Activated CD4-positive, alpha-beta T cell treated with anti-CD3 and anti-CD28 coated beads for 4 hours (primary cell): ENCODE measurements at places on chromosomes 2 and 18.

- DNase-seq: no peak
Measured at GRCh38 chr2:21443494-21444105, 319.8 kb downstream of the TDRD15 start.

DNA sequence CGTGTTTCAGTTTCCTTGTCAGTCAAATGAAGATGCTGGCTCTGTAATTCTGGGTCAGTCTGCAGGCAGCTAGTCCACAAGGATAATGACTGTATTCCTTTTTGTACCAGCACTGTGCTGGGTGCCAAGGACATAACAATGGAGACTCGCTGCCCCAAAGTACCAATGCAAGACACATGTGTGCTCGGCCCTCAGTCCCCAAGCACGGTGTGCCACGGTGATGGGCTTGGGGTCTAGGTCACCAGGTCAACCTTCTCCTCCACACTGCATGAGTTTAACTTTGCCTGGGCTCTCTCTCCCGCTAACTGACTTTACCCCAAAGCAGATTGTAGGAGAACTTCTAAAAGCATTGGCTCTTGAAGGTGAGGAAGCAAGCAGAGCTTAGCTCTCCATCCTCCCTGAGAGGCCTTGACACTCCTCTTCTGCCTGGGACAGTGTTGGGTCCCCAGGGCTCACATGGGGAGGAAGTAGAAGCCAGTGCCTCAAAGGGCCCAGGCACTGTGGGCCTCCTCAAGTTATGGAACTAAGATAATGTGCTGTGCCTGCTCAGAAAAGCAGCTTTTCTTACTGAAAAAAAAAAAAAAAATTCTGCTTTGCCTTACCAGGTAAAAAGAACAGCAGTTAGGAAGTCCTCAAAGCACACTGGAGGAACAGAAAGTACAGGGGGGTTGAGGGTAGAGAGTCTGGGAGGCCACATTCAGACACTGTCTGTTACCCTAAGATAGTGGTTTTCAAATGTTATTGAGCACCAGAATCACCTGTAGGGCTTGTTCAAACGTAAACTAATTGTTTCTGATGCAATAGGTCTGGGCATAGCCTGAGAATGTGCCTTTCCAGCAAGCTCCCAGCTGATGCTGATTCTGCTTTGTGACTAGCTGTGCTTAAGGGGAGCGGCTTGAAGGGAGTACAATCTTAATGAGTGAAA lies 276.4 kb upstream of the CXCR4 start:
- DNase-seq: no peak

GRCh38 chr2:101961338-101962191 lies 30.2 kb upstream of the IL1R2 start:
- DNase-seq: no peak

- no peak for DNase-seq
Measured at GRCh38 chr2:152352616-152353015, 17.6 kb downstream of the FMNL2 start.

DNA sequence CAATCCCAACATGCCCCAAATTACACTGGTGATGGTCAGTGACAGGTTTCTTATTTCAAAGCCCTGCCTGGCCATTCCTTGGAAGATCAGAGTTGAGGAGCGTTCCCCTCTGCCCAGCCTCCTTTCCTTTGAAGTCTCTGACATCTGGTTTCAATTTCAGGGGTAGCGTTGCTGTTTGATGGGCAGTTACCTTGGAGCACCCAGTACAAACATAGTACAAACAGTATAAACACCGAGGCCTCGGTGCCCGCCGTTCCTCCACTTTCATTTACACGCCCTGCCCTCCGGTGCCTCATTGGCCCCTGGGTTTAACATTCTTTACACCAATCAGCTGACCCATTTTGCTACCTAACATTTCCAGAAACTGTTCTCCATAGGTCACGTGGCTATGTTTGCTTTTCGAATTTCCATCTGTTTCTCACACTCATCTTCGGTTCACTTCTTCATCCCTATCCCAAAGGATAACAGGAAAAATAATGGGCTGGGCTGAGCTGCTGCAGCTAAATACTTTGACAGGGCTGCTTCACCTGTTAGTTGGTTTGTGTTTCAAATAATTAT lies 65.6 kb downstream of the NRP2 start:
- DNase-seq: no peak

DNA sequence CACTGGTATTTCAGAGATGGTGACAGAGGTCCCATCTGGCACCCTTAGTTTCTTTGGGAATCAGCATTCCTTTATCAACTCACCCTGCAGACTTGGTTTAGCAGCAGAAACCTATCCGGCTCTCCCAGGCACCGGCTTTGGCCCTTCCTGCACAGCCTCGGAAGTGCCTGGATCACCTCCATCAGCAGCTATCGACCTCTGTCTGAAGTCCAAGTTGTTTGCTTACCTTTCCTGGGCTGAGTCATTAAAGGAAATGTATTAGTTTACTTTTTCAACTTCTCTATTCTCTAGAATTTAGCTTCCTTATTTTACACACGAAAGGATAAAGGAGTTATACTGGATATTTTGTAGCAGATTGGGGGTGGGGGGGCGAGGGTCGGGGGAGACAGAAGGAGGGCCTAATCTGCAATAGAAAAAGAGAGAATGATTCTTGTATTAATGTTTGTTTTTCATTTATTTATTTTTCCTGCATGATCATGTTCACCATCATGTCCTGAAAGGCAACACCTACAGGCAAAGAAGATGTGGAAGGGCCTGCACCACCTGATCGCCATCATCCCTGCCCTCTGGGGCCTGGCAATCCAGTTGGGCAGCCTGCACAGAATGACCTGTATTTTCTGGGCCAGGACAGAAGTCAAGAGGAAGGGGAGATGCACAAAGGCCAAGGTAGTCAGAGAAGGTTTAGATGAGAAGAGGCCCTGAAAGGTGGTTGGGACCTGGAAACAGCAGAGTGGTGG lies 22.1 kb upstream of the MAT2A start:
- no peak for DNase-seq

DNA sequence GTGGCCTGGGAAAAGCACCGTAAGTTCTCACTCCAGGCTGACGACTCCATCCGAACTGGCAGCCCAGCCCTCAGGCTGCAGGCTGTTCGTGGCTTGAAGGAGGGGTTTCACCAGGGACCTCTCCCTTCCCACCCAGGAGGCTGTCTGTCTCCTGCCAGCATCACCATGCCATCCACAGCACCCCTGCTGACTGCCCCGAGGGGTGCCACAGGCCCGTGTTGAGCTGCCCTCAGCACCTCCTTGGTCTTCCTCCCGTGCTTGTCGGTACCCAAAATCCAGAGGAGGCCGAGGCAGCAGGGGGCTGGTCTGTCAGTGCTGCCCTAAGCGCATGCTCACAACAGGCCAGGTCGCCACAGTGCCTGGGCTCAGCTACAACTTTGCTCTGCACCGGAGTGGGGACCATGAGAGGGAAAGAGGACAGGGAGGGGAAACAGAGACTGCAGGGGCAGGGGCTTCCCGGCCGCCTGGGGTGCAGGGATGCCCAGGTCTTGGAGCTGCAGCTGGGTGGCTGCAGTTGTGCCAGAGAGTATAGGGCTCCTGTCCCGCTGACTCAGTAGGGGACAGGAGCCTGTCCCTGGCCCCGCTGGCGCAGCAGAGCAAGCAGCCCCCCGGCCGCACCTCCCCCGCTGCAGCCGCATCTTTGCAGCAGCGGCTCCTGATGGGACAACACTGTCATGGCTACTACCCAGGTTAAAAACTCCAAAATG lies 963.7 kb upstream of the CRIM1 start:
- no peak for DNase-seq

DNA sequence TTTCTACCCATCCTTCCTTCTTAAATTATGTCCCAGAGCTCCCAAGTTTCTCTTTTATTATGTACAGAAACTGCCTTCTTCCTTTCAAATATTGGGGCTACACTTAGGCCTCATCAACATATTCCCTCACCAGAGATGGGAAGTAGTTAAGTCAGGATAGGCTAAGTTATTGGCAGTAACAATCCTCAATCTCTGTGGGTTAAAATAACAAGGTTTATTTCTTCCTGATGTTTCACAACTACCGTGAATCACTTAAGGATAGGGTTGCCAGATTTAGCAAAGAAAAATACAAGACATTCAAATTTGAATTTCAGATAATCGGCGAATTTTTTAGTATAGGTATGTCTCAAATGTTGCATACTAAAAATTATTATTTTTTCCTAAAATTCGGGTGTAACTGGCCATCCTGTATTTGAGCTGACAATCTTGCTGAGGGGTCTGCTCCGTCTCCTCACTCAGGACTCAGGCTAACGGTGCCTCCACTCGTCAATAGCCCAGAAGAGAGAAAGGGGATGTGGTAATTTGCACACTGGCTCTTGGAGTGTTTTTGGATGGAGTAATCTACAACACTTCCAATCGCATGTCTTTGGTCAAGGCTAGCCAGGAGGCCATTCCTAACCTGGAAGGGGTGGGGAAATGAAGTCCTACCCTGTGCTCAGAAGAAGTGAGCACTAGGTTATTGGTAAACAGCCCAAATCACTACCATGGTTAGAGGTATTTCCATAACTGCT lies 91.7 kb downstream of the ACTR3 start:
- no peak for DNase-seq

- no peak for DNase-seq
Measured at GRCh38 chr2:118046634-118047210, 32.9 kb upstream of the CCDC93 start.

GRCh38 chr2:147161746-147162145 lies 683.1 kb upstream of the ACVR2A start:
- DNase-seq: no peak

- no peak for DNase-seq
Measured at GRCh38 chr2:86789687-86790133, 1.0 kb downstream of the CD8A start.

GRCh38 chr2:14903709-14904374 lies 271.3 kb downstream of the LRATD1 start:
- DNase-seq: peak; percentile 2

GRCh38 chr2:3463944-3464343 lies 55.4 kb downstream of the ADI1 start:
- no peak for DNase-seq

- DNase-seq: no peak
Measured at GRCh38 chr2:70181363-70181956, 9.4 kb downstream of the C2orf42 start.

- no peak for DNase-seq
Measured at GRCh38 chr18:8513249-8513648, 96.0 kb upstream of the RAB12 start.

GRCh38 chr2:86069783-86070339 lies 35.8 kb downstream of the POLR1A start:
- no peak for DNase-seq

DNA sequence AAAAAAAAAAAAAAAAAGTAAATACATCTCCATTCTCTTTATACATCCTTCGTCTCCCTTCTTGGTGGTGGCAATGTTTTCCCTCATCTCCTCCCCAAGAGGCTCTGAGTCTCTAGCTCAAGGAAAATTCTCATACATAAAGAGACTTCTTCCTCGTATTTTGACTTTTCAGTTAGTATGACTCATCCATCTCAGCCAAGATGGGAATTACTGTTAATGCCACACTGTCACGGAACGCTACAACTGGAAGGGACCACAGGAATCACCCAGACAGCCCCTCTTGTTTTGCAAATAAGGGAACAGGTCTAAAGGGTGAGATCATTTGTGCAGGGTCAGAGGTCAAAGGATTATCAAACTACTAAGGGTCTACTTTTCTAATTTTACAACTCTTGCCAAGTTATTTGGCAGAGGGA lies 19.5 kb downstream of the NFE2L2 start:
- DNase-seq: no peak

GRCh38 chr2:170578606-170579005 lies 136.5 kb upstream of the SP5 start:
- no peak for DNase-seq

DNA sequence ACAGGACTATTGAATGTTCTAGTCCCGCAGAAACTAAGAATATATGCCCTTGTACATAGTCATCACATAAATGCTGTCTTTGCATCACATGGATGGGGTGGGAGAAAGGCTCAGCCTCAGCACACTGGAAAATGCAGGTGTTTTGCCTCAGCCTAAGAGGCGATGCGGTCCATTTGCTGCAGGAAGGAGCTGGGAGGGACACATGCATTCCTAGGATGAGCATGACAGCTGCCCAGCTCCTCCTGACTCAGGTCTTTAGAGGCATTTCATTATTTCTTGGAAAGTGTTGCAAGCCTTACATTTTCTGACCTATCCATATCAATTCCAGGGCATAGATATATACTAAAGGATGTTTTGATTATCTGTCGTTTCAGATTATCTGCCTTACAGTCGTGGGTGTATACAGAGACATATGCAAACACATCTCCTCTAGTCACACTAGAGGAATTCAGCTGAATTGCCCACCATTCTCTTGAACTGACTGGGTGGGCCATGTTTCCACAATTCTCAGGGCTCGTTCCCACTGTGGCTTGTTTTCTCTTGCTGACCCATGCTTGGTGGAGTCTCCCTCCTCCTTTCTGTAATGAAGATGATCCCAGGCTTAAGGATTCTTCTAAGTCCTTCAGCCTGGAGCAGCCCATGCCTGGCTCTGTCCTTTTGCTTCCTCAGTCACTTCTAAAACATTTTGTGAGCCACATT lies 156.9 kb downstream of the SETBP1 start:
- DNase-seq: no peak

DNA sequence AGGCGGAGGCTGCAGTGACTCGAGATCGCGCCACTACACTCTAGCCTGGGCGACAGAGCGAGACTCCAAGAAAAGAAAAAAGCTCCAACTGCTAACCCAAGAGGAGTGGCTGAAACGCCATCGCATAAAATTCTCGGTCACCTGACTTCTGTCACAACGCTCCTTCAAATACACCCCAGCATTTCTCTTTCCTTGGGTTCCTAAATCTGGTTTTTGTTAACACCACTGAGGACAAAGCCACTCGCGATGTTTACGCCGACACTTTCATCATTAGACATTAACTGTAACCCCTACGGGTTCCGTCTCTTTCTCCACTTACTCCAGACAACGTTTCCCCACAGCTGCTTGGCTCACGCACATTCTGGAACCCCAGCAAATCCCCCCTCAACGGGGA lies 679 bp downstream of the CLK1 start:
- no peak for DNase-seq

GRCh38 chr18:75874401-75875089 lies 447.0 kb upstream of the SMIM21 start:
- DNase-seq: no peak

- DNase-seq: no peak
Measured at GRCh38 chr2:175931805-175932204, 70.3 kb downstream of the LNPK start.

- DNase-seq: no peak
Measured at GRCh38 chr18:75406491-75407445, 20.7 kb downstream of the SMIM21 start.

- no peak for DNase-seq
Measured at GRCh38 chr2:127628767-127629614, 17.0 kb upstream of the GPR17 start.

GRCh38 chr2:145751629-145752028 lies 1231.7 kb upstream of the ZEB2 start:
- DNase-seq: no peak
